ENCODE measurements at places on chromosomes 1 and 21.

GRCh38 chr1:205597691-205598314 lies 34.0 kb downstream of the ELK4 start:
- no peak for DNase-seq

DNA sequence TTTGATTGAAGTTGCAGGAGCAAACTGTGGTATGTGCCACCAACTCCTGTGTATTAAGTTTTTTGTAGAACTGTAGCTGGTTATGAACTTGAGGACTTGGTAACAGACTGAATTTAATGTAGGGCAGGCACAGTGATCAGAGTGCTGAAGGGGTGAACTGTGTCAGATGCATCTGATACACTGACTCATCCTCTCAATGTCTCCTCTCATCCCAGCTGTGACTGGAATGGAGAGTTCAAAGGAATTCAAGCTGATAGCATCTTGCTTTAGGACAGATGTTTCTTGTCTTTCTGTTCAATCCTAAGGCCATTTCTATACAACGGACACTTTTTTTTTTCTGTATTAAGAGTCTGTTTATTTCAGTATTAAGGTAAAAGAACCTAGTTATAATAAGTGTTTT lies 25.0 kb upstream of the GBP1 start:
- no peak for DNase-seq

DNA sequence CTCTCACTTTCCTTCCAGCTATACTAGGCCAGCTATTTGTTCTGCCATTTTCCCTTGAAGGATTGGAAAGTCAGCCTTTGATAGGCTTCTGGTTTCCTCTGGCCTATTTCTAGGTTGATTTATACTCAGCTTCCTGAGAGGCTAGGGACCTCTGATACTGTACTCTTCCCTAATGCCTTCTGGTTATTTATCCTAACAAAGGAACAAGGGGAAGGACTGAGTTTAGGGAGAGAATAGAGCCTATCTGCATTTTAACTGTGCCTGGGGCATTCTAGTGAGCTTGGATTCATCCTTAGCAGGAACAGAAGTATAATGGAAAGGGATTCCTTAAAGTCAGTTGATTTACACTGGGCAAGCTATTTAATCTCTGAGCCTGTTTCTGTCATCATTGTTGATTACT lies 11.8 kb upstream of the TMEM39B start:
- DNase-seq: no peak

DNA sequence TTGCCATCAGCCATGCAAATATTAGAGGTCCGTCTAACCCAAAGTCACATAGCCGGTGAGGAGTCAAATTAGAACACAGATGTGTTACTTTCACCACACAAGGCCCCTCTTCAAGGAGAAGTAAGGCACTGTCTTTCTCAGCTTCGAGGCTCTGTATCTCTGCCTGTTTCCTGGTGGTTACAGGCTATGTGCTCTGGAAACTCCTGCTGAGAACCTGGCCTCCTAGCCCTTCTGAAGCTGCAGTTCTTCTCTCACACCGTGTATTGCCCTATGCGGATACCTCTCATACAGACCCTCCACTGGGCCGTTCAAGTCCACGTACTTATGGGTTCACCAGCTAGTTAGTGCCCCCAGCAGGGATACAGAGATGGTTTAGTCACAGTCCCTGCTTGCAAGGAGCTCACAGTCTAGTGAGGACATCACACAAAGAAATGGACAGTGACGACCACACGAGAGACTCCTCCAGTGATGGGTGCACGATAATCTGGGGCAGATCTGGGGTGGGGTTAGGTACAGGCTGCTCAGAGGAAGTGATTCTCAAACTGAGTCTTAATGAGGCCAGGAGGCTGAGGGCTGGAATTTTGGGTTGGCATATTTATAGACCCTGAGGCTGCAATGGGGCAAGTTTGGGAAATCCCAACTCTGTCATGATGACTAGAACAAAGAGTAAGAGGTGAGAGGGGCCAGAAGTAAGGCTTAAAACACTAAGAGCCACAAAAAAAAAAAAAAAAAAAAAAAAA lies 22.8 kb upstream of the ELOA start:
- no peak for DNase-seq

DNA sequence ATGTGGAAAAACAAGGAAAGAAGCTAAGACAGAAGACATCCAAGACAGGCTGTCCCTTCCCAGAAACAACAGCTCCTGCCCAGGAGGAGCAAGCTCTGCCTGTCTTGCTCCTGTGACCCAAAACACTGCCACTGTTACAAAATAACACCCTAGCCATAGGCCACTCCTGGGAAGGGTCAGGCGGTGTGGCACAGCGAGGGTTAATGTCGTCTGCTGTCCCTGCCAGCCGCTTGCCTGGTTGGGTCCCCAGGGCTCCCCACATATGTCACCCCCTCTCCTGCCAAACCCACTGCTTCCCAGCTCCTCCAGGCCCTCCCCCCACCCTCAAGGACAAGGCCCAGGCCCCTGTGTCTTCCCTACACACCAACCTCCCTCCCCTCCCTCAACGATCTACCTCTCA lies 3.9 kb upstream of the NHLH1 start:
- DNase-seq: no peak

- no peak for DNase-seq
Observed at GRCh38 chr1:32757213-32757895, 54.8 kb upstream of the SYNC start.

- no peak for DNase-seq
Observed at GRCh38 chr1:166350490-166350889, 183.7 kb upstream of the FAM78B start.

GRCh38 chr1:246651012-246651695 lies 73.1 kb upstream of the SCCPDH start:
- no peak for DNase-seq

- no peak for DNase-seq
Observed at GRCh38 chr1:204480515-204480914, 14.1 kb downstream of the PIK3C2B start.

DNA sequence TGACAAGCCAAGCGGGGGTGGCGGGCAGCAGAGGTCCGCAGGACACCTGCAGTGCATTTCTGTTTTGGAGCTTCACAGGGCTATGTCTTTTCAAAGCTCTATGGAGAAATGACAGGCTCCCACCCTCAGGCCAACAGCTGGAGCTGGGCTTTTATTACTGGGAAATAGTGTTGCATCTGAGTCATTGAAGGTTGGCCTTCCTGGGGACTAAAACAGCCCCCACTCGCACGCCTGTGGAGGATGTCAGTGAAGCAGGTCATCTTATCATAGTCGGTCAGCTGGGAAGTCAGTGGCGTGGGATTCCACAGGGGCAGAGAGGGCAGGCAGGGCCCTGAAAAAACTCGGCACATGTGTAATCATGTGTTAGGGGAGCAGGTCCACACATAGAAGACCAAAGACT lies 55.3 kb downstream of the NTPCR start:
- DNase-seq: no peak

- DNase-seq: no peak
Observed at GRCh38 chr1:173506437-173506836, 29.3 kb downstream of the PRDX6 start.

DNA sequence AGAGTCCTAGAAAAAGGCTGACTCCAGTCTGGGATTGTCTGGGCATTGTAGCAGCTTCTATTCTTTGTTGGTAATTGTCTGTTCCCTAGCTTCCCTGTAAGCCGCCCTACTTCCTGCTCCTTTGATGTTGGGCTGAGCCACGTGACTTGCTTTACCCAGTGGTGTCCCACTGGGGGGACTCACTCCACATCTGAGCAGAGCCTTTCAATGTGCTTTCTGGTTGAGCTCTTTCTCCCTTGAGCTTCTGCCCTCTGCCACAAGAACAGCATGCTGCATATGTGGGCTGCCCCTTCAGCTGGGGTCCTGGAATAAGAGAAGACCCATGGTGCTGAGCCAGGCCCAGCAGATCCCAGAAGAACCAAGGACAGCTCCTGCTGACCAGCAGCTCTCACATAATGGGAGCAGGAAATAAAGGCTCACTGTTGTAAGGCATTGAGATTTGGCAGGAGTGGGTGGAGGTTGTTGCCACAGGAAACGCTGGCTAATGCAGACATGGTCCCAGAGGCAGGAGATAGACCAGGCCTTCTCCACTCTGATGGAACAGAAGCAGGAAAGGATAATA lies 276.3 kb upstream of the GJB5 start:
- no peak for DNase-seq

GRCh38 chr1:47233186-47233585 lies 1.2 kb upstream of the TAL1 start:
- DNase-seq: no peak

GRCh38 chr1:153058154-153058553 lies 842 bp upstream of the SPRR2A start:
- DNase-seq: no peak

- no peak for DNase-seq
Observed at GRCh38 chr1:8665833-8666232, 151.6 kb downstream of the RERE start.

DNA sequence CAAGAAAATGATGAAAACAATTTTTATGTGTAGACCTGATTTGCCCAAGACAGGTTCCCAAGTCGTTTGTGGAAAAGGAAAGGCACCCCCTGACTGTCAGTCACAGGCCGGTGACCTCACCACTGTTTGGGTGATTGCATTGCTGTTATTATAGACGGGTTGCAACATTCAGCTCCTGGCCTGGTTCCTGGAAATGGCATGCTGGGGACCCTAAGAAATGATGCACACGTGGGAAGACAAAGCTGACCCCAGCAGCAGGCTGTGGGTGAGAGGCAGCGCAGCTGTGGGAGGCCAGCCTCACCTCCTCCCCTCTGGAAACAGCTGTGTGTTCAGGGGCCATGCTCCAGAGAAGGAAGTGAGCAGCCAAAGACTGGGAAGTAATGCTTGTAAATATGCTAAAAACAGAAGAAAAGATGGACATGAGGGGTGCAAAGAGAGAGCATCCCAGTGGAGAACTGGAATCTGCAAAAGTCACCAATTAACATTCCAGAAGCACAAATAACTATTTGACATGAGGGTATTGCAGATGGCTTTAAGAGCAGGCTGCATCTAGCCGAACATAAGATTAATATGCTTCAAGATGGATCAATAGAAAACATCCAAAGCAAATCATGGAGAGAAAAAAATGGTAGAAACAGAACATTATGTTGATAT lies 23.4 kb upstream of the ABCG1 start:
- DNase-seq: no peak

- DNase-seq: no peak
Observed at GRCh38 chr21:31730712-31731055, 1.2 kb downstream of the SCAF4 start.

DNA sequence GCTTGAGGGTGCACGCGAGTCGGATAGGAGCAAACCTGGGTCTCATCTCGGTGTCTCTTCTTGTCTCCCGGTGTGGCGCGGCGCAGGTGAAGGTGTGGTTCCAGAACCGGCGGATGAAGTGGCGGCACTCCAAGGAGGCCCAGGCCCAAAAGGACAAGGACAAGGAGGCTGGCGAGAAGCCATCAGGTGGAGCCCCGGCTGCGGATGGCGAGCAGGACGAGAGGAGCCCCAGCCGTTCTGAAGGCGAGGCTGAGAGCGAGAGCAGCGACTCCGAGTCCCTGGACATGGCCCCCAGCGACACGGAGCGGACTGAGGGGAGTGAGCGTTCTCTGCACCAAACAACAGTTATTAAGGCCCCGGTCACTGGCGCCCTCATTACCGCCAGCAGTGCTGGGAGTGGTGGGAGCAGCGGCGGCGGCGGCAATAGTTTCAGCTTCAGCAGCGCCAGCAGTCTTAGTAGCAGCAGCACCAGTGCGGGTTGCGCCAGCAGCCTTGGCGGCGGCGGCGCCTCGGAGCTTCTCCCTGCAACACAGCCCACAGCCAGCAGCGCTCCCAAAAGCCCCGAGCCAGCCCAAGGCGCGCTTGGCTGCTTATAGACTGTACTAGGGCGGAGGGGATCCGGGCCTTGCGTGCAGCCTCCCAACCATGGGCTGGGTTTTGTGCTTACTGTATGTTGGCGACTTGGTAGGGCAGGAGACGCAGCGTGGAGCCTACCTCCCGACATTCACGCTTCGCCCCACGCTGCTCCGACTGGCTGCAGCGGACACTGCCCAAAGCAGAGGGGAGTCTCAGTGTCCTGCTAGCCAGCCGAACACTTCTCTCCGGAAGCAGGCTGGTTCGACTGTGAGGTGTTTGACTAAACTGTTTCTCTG lies 5.1 kb downstream of the HLX start:
- no peak for DNase-seq

GRCh38 chr1:37741130-37741529 lies 23.8 kb downstream of the EPHA10 start:
- DNase-seq: no peak

Measured in naive thymus-derived CD8-positive, alpha-beta T cell (primary cell).